Occipital lobe (tissue), 3 donors: ENCODE measurements at places on chromosomes 5 and 9. TPM values are rescaled to one million over a fixed set of nuclear protein-coding genes. Genes with fewer than 3 reads are reported as not detected.

Gene PCDHGB7
- total RNA-seq, result 15.6 TPM

Gene VLDLR
- 45.7 TPM for total RNA-seq

Gene AJM1
- 0.94 TPM for total RNA-seq

Gene TRPM6
- 1.1 TPM for total RNA-seq

Gene DRD1
- 6.1 TPM for total RNA-seq

Gene RANBP17
- total RNA-seq, result 212 TPM

Gene SPINK13
- not detected for total RNA-seq

Gene SLC9A3
- total RNA-seq, result 1.4 TPM

Gene PLEKHG4B
- total RNA-seq, result 6.2 TPM
